ENCODE measurements at places on chromosomes 2 and 18.

DNA sequence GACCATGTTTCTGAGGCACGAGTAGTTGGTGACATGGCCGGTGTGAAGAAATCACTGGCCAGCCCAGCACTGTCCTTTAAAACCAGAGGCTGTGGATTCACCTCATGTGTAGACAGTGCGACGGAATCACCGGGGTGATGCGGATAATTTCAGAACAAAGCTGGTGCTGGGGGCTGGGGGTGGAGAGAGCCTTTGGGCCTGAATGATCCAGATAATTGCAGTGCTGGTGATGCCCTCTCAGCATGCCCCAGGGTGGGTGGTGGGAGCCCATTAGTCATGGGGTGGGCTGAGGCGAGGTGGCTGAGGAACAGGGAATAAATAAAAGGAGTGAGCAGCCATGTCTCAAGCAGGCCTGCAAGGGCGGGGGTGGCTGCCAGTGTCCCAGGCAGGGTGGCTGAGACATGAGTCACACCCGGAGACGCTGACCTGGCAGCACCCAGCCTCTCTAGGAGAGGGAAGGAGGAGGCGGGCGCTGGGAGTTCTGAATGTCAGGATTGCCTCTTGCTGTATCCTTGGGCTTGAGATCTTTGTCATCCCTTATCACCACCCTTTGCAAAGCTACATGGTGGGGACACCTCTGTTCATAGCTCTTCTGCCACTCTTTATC is 151.1 kb upstream of the MSH6 start:
- no peak for DNase-seq

DNA sequence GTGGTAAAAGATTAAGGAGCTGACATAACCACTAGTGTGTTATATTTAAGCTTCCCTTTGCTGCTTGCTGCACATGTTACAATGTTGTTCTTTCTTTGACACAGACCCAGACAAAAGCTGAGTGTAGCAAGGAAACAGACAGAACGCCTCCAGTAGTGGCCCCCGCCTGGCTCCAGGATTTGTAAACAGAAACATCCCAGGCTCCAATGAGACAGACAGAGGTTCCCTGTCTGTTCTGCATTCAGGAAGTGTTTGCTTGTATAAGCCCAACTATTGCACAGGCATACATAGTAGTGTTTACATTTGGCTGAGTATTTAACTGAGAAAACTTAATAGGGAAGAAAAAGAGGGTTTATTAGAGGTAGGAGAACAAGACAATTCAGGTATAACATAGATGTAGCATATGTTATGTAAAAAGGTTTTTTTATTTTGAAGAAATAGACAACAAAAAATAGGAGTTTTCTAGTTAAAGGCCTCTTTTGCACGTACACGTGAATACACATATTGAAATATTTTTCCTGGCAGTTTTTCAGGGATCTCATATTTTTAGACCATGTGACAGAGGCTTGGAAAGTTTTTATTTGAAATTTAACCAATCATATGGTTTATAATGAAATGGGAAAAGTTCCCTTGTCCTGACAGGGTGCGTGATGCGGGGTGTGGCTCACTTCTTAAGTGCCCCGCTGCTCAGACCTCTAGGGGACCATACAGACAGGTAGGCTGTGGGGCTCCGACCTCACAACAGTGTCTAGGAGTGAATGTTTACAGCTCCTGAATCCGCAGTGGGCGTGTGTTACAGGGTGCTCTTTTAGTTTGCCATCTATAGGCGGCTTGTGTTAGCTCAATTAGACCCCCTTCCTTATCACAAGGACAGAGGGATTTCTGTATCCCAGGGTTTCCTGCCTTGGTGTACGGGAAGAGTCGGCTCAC is 118.4 kb downstream of the BMPR2 start:
- DNase-seq, result no peak

DNA sequence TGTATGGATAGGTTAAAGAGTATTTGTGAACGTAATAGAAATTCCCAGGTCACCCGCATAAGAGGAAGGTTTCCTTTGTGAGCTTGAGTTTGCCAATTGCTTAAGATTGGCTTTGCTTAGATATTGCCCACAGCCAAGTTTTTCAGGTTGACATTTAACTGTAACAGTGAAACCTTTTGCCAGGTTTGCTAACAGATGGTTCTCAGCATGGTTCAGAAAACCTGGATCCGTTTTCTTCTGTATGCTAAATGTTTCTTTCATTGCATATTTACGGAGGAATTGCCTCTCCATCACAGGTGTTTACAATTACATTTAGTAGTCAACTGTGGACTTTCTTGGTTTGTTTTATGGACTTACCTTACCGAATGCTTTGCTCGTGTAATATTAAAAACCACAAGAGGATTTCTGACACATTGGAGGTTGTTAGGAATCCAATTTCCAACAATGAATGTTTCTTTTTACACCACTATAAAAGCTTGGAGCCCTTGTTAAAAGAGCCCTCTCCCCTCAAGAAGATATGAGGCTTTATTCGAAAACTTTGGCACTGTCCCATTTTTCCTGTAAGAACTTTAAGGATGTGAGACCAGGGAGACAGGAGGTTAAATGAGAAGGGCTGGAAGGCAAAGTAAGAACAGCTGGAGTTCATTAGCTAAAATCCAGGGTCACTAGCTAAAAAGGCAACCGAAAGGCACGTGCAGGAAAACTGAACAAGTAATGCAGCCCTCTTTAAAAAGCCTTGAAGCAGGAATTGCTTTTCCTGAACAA is 7.8 kb downstream of the CDK15 start:
- no peak for DNase-seq

- no peak for DNase-seq
Measured at GRCh38 chr2:220347626-220348025, 720.2 kb downstream of the SLC4A3 start.

DNA sequence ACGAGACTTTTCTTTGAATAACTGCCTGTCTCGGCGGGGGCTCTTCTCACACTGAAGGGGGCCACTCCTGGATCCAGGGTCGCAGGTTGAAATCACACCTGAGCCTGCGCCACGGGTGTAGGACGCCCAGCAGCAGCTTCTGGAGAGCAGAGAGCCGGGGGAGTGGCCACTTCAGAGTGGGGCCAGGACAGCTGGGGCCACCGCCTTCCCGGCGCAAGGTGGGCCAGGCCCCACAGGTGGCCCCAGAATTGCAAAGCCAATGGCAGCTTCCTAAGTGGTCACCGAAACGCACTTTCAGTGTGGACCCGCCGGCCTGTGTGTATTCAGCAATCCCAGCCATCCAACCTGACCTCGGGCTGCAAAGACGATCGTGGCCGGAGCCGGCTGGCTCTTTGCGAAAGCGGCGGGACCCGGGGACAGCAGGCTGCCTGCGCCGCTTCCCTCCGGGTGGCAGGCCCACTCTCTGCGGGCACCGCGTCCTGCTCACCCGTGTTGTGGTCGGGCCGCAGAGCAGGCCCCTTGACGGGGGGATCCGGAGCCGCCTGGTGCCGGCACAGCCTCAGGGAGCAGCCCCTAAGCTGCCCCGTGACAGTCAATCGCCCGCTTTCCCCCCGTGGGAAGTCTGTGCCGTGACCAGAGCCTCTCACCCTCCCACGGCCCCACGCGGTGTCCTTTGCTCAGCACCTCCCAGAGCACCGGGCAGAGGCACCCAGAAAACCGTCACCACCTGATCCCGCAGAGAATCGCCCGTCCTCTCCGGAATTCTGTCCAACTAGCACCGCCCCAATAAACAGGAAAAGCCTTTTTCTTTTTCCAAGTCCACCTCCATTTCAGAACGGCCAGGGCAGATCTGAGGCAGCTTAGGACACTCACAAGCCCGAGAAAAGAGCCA is 144.7 kb downstream of the ZNF516 start:
- DNase-seq, result no peak

- peak; percentile 44 for DNase-seq
Measured at GRCh38 chr18:59402432-59403090, 43.5 kb upstream of the LMAN1 start.

- DNase-seq, result no peak
Measured at GRCh38 chr2:143481733-143482132, 352.5 kb downstream of the ARHGAP15 start.

- no peak for DNase-seq
Measured at GRCh38 chr2:207473049-207473930, 56.5 kb upstream of the CREB1 start.

- DNase-seq, result no peak
Measured at GRCh38 chr2:55309446-55309845, 40.4 kb upstream of the MTIF2 start.

GRCh38 chr2:238449241-238449640 is 22.5 kb downstream of the ASB1 start:
- no peak for DNase-seq

GRCh38 chr18:58156516-58156915 is 112.5 kb downstream of the NEDD4L start:
- no peak for DNase-seq

DNA sequence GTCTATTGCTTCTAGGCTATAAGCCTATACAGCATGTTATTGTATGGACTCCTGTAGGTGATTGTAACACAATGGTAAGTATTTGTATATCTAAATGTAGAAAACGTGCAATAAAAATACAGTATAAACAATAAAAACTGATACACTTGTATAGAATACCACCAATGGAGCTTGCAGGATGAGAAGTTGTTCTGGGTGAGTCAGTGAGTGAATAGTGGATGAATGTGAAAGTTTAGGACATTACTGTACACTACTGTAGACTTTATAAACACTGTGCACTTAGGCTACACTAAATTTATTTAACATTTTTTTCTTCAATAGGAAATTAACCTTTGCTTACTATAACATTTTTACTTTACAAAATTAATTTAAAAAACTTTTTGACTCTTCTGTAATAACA is 679.2 kb upstream of the ZNF804A start:
- no peak for DNase-seq

GRCh38 chr2:45283764-45284620 is 274.7 kb upstream of the SIX2 start:
- DNase-seq, result no peak

DNA sequence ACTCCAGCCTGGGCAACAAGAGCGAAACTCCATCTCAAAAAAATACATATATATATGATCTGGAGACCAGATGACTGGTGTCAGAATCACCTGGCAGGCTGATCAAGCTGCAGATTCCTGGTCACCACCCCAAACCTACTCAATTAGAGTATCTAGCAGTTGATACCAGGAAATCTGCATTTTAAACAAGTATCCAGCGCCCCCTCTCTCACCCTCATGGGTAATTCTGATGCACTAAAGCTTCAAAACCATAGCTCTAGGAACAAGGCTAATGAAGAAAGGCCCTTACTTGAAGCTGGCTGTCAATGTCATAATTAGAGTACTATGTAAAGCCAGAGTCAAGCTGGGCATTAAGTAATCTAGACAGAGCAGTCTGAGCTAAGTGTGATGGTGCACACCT is 25.0 kb upstream of the PCBP1 start:
- no peak for DNase-seq

DNA sequence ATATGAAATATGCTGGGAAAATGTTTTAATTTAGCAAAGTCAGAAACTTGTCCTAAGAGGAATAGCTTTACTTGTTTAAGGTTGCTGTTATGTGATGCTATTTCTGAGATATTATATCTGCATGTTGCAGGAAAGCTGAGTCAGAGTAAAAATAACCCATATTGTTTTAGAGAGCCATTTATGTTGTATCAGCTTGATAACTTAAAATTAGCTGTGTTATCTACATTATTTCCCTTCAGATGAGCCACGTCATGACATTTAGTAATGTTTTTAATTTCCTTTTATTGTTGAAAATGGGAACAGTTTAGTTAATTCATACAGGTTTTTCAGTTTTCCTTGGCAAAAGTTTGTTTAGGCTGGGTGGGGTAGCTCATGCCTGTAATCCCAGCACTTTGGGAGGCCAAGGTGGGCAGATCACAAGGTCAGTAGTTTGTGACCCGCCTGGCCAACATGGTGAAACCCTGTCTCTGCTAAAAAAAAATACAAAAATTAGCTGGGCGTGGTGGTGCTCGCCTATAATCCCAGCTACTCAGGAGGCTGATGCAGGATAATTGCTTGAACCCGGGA is 55.8 kb downstream of the TTC27 start:
- no peak for DNase-seq

- DNase-seq, result no peak
Measured at GRCh38 chr2:23009545-23010149, 375.3 kb upstream of the KLHL29 start.

- DNase-seq, result no peak
Measured at GRCh38 chr18:59996370-59996966, 96.7 kb downstream of the PMAIP1 start.

- no peak for DNase-seq
Measured at GRCh38 chr18:2529154-2529553, 42.2 kb downstream of the METTL4 start.

GRCh38 chr2:201630577-201630976 is 12.7 kb downstream of the TMEM237 start:
- no peak for DNase-seq

GRCh38 chr2:170973225-170973491 is 44.1 kb downstream of the GORASP2 start:
- no peak for DNase-seq

GRCh38 chr2:27322301-27322765 is 564 bp downstream of the MPV17 start:
- DNase-seq, result no peak

GRCh38 chr2:128784626-128785306 is 466.1 kb upstream of the HS6ST1 start:
- DNase-seq, result no peak

- DNase-seq, result no peak
Measured at GRCh38 chr2:55093381-55093780, 43.1 kb upstream of the RTN4 start.

GRCh38 chr2:104472076-104472475 is 381.8 kb upstream of the POU3F3 start:
- no peak for DNase-seq

DNA sequence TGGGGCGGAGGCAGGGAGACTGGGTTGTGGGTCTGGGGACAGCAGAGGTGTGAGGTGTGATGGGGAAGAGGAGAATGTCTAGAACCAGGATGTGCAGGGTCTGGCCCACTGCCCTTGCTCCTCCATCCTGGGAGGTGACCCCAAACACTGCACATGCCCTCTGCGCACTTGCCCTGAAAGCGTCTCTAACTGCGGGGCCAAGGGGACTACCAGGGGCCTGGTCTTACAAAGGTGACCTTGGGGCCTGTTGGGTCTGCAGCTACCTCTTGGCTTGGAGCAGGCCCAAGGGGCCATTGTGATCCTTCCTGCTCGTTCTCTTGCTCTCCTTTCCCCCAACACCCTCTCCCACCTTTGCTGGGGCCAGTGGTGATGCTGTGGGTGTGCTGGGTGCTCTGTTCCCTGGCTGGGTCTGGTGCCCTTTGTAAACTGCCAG is 48.0 kb upstream of the FAHD2A start:
- no peak for DNase-seq

GRCh38 chr2:16019060-16019480 is 78.7 kb downstream of the MYCN start:
- DNase-seq, result no peak

GRCh38 chr18:61891894-61892293 is 913 bp downstream of the RNF152 start:
- DNase-seq, result no peak

- DNase-seq, result no peak
Measured at GRCh38 chr2:144099780-144100377, 420.0 kb downstream of the ZEB2 start.

DNA sequence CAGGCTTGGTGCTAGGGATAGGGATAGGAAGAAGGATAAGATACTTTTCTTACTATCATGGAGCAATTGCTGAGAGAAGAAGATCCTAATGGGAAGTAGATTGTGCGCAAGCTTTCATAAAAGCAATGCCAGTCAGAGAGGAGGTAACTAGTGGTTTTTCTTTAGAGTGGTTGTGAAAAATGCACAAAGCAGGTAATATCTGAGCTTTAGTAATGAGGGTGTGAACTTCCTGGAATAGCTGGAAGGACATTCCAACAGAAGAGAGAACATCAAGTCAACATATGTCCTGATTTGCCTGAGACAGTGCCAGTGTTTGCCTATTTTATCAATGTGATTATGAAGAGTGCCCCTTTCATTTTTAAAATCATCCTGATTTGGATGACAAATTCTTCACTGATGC is 34.1 kb downstream of the CCBE1 start:
- no peak for DNase-seq
